Testis (tissue), 5 donors: ENCODE measurements at places on chromosomes 4 and X. TPM values are rescaled to one million over a fixed set of nuclear protein-coding genes. Genes with fewer than 3 reads are reported as not detected.
A peak's percentile ranks its signal among the peaks of the same experiment; 100 is the strongest.

- peak; percentile 63 for DNase-seq
- H3K27me3 ChIP-seq: no peaks in the 10 kb centered on the region
- H3K4me1 ChIP-seq: peaks cover 12% of the 10 kb centered on the region
- no peaks in the 10 kb centered on the region for H3K36me3 ChIP-seq
- peak overlapping the region; percentile 46 for H3K27ac ChIP-seq
- H3K4me3 ChIP-seq: no peak overlapping the region
Measured at GRCh38 chr4:168264903-168265302, 53.6 kb downstream of the DDX60 start.

DNA sequence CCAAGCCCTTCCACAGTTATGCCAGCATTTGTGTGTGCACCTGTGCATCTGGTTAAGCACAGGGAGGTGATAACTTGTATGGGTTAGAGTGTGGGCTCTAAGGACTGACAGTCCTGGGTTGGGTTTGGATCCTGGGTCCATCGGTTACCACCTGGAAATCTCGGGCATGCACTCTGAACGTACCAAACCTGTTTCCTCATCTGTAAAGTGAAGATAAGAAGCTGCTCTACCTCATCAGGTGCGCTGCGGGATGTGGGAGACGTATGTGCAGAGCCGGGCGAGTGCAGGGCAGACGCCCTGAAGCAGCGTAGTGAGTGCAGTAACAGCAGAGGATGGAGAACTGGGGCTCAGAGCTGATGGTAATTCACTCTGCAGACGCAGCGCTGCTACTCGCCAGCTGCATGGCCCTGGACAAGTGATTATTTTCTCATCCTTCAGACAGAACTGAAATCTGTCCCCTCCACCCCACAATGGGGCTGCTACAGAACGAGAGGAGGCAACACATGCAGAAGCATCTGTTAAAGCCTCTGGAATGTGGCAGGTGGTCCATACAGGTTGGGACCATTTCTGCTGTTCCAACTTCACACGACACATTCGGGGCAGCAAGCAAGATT, 64.4 kb downstream of the HADH start:
- no peaks in the 10 kb centered on the region for H3K4me1 ChIP-seq
- H3K4me3 ChIP-seq: no peak overlapping the region
- no peak for DNase-seq
- H3K27me3 ChIP-seq: no peaks in the 10 kb centered on the region
- no peak overlapping the region for H3K27ac ChIP-seq

FGF5 gene
- total RNA-seq: not detected

IDUA gene
- 39.4 TPM for total RNA-seq

C4orf54 gene
- 0.39 TPM for total RNA-seq

XK gene
- total RNA-seq: 4.3 TPM
